ENCODE measurements at places on chromosomes 1 and 21.
A peak's percentile ranks its signal among the peaks of the same experiment; 100 is the strongest.

DNA sequence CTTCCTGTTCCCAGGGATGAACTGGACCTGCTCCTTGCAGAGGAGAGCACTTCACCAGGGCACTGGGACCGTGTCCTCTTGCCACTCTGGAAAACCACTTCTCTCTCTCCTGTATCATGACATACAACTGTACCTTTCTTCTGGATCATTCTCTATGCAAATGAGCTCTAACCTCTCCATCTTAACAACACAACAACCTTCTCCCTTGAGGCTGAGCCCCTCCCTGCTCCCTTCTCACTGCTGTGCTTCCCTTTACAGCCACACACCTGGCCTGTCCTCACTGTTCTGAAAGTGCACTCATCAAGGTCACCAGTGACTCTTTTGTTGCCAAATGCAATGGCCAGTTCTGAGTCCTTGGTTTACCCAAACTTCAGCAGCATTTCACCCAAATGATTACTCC lies 54.5 kb upstream of the MRPS6 start:
- no peak for DNase-seq

- no peak for DNase-seq
Observed at GRCh38 chr1:151916726-151917370, 7.5 kb upstream of the THEM4 start.

- DNase-seq, result peak; percentile 13
Observed at GRCh38 chr1:220879509-220880361, 492 bp downstream of the HLX start.

GRCh38 chr1:232940262-232940661 lies 10.1 kb upstream of the NTPCR start:
- DNase-seq, result no peak

GRCh38 chr1:95021805-95022643 lies 50.7 kb downstream of the ALG14 start:
- no peak for DNase-seq

DNA sequence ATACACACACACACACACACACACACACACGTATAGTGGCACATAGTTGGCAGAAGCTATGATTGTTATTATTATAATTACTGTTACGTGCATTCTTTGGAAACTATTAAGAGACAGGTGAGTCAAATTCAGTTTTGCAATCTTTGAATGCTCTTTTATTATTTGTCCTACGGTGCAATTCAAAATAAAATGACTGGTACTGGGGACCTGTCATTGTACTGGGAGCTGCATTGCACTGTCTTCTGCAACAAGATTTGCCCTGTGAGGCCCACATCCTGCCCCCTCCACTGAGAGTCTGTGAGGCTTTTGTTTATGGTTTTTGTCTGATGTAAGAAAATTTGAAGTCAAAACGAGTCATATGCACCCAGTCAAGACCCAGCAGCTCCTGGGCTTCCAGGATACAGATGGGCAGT lies 1.9 kb downstream of the LY9 start:
- DNase-seq, result peak; percentile 66

DNA sequence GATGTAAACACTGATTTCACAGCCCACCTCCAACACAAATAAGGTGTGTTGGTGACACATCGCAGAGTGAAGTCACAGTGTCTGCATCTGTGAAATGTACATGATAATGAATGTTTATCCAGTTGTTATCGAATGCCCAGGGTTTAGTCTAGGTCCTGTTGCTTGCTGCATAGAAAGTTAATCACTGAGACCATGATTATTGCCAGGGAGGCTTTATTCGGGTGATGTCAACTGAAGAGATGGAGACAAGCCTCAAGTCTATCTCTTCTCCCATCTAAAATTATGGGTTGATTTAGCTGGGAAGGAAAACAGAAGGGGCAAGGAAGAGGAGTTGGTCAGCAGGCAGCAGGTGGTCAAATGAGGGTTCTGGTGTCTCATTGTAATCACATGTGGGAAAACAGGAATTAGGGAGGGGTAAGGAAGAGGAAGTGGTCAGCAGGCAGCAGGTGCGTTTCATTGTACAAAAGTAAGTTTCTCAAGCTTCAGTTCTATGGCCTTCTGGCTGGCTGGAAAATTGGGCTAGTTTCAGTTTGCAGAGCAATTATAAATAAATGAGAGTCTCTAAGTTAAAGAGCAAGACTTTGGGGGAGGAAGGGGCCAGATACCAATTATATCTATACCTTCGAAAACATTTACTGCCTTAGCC lies 146.3 kb upstream of the DNAH14 start:
- no peak for DNase-seq

- peak; percentile 24 for DNase-seq
Observed at GRCh38 chr1:50976890-50977574, 7.0 kb downstream of the CDKN2C start.

DNA sequence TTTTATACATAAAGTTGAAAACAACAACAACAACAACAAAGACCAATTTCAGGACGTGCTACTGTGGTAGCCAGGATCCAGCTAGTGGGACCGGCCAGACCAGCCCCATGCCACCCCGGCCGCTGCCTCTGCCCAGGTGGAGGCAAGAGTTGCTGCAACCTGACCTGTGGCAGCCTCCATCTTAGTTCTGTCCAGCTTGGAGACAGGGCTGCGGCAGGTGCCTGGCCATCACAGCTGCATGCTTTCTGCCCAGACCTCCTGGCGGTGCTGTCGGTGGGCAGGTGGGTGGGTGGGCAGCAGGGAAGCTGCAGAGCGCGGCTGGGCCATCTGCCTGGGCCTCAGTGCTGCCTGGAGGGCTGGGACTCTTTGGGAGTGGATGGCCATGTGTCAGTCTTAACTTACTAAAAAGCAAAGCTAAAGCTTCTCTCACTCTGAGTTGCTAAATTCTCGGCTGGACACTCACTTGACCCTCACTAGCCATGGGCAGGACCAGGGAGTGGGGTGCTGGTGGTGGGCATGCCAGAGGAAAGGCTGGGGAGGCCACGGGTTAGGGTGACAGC lies 38.6 kb downstream of the KIAA1614 start:
- no peak for DNase-seq

GRCh38 chr1:178071811-178072210 lies 22.1 kb upstream of the RASAL2 start:
- DNase-seq, result no peak
